NCI-H510A treated with DMSO at 0.1 percent for 48 hours (cell line): ENCODE measurements at places on chromosomes 3 and 15.

- no peak for DNase-seq
Observed at GRCh38 chr15:88389120-88389519, 78.1 kb downstream of the MRPL46 start.

- no peak for DNase-seq
Observed at GRCh38 chr15:81502439-81502838, 128.4 kb upstream of the TMC3 start.

GRCh38 chr3:113802795-113803455, 35.7 kb upstream of the GRAMD1C start:
- DNase-seq, result no peak

GRCh38 chr3:54954022-54954421, 26.2 kb upstream of the LRTM1 start:
- DNase-seq, result no peak

- no peak for DNase-seq
Observed at GRCh38 chr3:112384769-112385168, 51.8 kb downstream of the CD200 start.
